Upper lobe of right lung (tissue), 1 donor: ENCODE measurements at places on chromosomes 12 and 14. TPM values are rescaled to one million over a fixed set of nuclear protein-coding genes. Genes with fewer than 3 reads are reported as not detected.
A peak's percentile ranks its signal among the peaks of the same experiment; 100 is the strongest.

- no peak for DNase-seq
Observed at GRCh38 chr12:3728686-3729085, 24.2 kb downstream of the CRACR2A start.

GRCh38 chr12:19299765-19300164, 139.5 kb upstream of the AEBP2 start:
- DNase-seq: no peak

- DNase-seq: no peak
Observed at GRCh38 chr12:11183011-11183410, 3.7 kb downstream of the TAS2R42 start.

DNA sequence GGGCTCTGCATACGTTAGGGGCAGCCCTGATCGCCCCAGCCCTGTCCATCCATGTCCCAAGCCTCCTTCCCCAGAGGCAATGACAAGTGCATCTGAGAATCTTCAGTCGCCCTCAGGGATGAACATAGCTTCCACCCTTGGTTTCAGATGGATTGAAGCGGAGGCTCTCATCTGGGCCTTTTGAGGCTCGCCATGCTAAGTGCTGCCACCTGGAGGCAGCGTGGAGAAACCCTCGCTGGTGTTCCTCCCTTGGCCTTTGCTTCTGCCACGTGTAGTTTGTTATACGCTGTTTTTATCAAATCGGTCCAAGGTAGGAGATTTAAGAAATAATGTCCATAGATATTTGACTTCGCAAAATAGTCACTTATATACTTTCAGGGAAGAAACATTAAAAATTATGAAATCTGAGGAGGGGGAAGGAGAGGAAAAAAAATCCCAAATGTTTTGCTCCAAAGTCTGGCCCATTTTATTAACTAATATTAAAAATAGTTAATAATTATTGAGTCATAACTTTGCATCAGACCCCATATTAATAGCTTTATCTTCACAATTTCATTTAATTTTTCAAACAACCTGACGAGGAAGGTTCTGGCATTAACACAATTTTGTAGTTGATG, 28.8 kb upstream of the LRRC10 start:
- DNase-seq: peak; percentile 78

DNA sequence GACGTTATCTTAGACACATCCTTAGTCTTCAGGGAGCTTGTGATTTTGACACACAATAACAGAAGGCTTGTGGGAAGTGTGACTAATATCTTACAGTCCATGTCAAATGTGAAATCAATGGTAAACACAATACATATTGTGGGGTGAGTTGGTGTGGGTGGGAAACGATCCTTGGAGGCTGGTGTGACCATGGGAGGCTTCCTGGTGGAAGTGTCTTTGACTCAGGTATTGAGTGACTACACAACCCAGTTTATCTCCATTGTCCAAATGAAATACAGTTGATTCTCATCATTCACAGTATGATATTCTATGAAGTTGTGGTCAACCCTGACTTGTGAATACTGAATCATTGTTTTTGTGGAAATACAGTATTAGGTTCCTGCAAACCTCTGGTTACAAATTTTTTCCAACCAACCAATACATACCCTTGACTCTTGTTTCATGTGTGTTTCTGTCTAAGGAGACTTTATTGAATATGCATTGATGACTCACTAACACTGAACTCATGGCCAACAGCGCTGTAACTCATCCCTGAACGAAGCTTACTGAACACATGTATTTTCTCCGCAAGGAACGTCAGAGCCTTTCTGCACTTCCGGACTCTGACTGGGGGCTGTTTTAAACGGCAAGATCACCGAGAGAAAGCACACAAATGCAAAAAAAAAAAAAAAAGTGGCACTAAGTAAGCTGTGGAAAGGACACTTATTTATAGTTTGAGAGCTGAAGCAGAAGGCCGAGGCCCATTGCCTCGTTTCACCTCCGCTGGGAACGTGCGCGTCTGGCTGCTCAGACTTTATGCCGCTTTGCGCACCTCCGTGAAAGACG, 59.0 kb downstream of the CLMN start:
- no peak for DNase-seq

DNA sequence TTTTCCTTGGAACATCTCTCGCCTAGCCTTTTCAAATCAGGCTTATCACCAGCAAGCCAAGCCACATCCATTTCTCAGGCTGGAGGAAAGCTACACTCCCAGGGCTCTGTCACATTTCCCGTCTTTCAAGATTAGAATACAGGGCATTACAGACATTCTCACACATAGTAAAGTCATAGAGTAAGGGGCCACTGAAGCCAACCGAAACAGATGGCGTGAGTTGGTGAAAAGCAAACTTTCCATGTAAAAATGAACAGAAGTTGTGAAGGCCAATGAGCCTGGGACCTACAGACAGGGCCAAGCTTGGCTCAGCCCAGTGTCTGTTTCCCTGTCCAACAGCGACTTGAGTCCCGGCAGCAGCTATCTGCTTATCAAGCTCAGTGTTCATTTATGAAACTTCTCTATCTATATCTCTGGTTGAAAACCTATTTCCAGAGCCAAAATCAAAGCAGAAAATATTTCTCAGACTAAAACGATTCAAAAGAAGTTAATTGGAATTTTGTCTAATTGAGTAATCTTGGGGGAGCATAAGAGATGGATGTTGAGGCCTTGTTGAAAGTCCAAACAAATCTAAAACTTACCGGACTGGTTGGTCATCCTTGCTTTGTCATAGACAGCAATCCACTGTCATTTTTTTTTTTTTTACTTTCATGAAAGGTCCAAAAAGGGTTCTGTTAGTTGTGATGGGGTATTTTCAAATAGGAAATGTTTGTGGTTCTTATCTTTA, 105.6 kb downstream of the DAAM1 start:
- DNase-seq: no peak

DNA sequence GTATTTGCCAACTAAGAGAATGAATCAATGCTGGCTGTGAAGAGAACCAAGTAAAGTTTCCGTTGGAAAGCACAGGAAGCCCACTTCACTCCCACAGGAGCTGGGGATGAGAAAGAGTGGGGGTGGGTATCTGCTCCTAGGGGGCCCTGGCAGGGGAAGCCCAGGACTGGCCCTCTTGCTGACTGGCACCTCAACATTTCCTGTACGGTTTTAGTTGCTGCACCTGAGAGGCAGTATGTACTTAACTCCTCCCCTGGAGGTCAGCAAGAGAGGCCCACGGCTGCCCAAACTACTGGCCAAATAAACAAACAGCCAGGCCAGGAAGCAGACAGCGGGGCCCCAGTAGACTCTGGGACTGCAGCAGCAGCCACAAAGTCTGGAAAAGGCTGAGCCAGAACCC, 33.8 kb upstream of the VWF start:
- no peak for DNase-seq

DNA sequence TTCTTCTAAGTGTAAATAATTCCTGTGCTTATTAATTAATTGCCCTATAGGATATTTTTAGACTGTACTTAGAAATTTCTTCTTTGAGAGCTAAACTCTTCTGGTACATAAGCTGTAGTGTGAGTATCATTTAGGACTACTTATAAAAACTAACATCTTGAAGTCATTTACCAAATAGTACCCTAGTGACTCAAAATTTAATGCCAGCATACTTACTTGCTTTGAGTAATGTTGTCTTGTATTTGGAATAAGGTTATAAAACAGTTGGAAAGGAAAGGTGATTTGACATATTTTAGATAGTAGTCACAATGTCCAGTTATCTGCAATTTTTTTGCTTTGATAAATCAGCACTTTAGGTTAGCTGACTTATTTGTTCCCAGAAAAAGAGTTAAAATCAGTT, 39.1 kb downstream of the SPATA7 start:
- DNase-seq: no peak

- DNase-seq: no peak
Observed at GRCh38 chr12:42385326-42385841, 59.4 kb downstream of the PPHLN1 start.

- DNase-seq: no peak
Observed at GRCh38 chr14:54818201-54819133, 84.2 kb downstream of the GCH1 start.

GRCh38 chr14:62373944-62374343, 611.7 kb downstream of the SNAPC1 start:
- DNase-seq: no peak

- DNase-seq: no peak
Observed at GRCh38 chr12:87807086-87807485, 222.1 kb downstream of the C12orf50 start.

DNA sequence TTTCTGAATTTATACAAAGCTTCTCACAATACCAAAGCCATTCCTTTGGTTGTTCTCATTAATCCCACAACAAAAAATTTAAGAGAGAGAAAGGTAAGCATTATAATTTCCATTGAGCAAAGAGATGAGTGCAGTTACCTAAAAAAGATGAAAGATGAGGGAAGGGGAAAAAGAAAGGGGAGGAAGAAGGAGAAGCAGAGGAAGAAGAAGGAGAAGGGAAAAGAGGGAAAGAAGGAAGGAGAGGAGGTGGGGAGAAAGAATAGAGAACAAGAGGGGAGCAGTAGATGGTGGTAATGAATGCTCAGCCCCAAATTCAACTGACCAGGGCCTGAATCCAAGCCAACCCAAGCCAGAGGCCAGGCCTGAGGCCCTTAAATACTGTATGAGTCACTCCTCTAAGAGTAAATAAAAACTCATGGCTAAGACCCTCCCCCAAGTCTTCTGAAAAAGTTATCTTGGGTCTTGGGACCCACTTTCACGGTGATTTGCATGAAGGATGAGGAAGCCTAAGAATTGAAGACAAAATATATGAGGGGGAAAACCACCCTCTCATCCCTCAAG, 144.6 kb downstream of the ITPR2 start:
- DNase-seq: no peak

- peak; percentile 5 for DNase-seq
Observed at GRCh38 chr14:105517096-105517495, 9.3 kb upstream of the TMEM121 start.

DNA sequence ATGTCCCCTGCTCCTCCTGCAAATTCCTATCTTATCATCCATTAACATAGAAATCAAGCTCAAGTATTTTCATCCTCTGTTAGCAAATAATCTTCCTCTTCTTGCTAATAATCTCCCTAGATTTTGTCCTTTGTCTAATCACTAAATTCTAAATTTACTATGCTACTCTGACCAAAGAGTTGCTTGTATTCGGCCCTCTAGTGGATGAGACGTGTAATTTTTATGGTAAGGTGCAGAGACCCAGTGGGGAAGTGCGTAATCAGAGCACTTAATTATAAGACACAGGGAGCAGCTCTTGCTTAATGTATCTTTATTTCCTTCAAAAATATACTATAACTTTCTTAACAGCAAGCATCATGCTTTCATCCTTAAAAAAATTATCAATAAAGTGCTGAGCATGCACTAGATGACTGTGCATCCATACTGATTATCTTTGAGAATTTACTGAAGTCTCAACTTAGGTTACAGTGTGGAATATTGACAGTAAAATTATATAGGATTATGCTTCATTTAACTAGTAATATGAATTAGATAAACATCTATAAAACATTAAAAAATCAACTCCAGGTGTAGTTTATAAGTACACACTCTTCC, 212.6 kb downstream of the SLC16A7 start:
- no peak for DNase-seq

DNA sequence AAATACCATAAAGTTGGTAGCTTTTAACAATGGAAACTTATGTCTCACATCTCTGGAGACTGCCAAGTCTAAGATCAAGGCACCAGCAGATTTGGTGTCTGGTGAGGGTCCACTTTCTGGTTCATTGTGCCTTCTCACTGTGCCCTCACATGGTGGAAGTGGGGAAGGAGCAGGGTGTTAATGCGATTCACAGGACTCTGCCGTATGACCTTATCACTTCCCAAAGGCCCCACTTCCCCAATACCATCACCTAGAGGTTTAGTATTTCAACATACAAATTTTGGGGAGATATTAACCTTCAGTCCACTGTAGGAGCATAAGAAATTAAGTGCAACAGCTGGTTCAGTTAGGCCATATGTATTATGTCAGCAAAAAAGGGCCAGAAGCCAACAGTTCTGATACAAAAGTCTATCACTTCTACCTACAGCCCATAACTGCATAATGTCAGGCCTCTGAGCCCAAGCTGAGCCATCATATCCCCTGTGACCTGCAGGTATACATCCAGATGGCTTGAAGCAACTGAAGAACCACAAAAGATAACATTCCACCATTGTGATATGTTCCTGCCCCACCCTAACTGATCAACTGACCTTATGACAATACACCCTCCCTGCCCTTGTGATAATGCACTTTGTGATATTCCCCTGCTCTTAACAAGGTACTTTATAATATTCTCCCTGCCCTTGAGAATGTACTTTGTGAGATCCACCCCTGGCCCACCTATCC, 24.7 kb downstream of the DDHD1 start:
- no peak for DNase-seq

DNA sequence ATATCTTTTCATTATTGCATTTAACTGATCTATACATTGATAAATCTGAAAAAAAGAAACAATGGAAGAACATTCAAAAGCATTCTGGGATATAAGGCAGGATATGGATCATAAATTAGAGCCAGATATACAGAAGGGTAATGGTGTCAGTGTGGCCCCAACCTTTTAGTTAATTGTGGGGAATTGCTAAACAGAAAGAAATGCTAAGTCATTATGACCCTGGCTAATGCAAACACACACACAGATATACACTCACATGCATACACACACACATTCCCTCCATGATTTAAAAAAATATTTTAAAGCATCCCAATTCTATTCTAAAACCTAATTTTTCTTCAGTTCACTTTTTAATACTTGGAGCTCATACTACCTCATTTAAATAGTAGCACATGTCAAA, 404.5 kb downstream of the BCAT1 start:
- no peak for DNase-seq

GRCh38 chr14:29085546-29085945, 319.0 kb downstream of the FOXG1 start:
- no peak for DNase-seq

- no peak for DNase-seq
Observed at GRCh38 chr12:61538951-61539350, 721.3 kb upstream of the USP15 start.

The KLRK1 gene
- 8.1 TPM for total RNA-seq

The PRB2 gene
- total RNA-seq: not detected

The ACOT4 gene
- 4.5 TPM for total RNA-seq

The KLRB1 gene
- 3.3 TPM for total RNA-seq

The TBC1D30 gene
- 14.8 TPM for total RNA-seq

The STK38L gene
- total RNA-seq: 36.0 TPM

The DMAC2L gene
- total RNA-seq: 16.0 TPM

The SRRM4 gene
- total RNA-seq: 0.12 TPM

The TEX52 gene
- not detected for total RNA-seq

The ARID4A gene
- total RNA-seq: 37.0 TPM

The PAX9 gene
- total RNA-seq: 0.78 TPM

The CSRP2 gene
- 28.5 TPM for total RNA-seq

The CRIP1 gene
- total RNA-seq: 96.2 TPM

The RPL10L gene
- not detected for total RNA-seq

The UTP20 gene
- 14.0 TPM for total RNA-seq

The PRIMA1 gene
- 1.9 TPM for total RNA-seq

The KLHL33 gene
- 0.29 TPM for total RNA-seq
